ENCODE measurements at places on chromosomes 6 and 20.
A peak's percentile ranks its signal among the peaks of the same experiment; 100 is the strongest.

GRCh38 chr6:145813285-145814034 is 1.1 kb downstream of the FBXO30 start:
- peak; percentile 68 for DNase-seq

DNA sequence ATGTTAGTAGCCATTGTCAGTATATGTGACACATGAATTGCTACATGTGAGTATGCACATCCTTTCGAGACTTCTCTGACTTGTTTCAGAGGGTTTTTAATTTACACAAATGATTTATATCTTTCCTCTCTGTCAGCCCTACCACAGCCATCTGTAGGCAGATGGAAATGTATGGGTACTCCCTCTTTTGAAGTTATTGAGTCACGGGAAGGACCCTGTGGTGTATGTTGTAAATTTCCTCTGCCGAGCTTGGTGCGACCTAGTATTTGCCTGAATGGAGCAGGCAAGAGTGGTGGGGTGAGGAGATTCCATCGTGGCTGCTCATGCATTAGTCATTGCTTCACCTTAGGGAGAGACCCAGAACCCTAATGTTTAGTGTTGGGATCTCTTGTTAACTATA is 171.9 kb downstream of the JARID2 start:
- DNase-seq: no peak

- no peak for DNase-seq
These were observed 268.2 kb upstream of the POU3F2 start for GRCh38 chr6:98566126-98566525.

- peak; percentile 97 for DNase-seq
These were observed 2.7 kb upstream of the MICA start for GRCh38 chr6:31400467-31401289.

DNA sequence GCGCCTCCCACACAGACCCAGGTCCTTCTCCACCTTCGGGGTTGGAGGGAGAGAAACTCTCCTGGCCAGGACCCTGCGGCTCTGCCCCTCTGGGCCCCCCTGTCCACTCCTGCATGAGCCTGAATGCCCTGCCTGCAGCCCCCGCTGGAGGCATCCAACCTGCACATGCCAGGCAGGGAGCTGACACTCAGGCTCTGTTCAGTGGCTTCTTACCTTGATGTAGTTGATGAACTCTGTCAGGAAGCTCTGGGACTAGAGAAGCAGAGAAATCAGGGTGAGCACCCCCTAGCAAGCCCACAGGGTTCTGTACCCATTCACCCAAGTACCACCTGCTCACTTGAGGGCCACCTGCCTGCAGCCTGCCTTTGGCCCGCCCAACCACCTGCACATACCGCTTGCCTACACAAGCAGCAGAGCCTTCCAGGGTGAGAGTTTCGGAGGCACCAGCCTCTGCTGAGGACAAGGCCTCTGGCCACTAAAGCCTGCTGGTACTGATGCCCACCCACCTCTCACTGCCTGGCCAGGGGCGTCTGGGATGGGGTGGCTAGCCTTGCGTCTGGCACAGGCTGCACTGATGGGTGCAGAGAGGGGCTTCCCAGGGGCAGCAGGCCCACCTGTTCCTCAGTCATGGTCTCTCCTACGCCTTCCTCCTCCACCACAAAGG is 9.7 kb downstream of the DDRGK1 start:
- DNase-seq: no peak

- DNase-seq: peak; percentile 23
These were observed 184.4 kb downstream of the GJA10 start for GRCh38 chr6:90078513-90079289.

DNA sequence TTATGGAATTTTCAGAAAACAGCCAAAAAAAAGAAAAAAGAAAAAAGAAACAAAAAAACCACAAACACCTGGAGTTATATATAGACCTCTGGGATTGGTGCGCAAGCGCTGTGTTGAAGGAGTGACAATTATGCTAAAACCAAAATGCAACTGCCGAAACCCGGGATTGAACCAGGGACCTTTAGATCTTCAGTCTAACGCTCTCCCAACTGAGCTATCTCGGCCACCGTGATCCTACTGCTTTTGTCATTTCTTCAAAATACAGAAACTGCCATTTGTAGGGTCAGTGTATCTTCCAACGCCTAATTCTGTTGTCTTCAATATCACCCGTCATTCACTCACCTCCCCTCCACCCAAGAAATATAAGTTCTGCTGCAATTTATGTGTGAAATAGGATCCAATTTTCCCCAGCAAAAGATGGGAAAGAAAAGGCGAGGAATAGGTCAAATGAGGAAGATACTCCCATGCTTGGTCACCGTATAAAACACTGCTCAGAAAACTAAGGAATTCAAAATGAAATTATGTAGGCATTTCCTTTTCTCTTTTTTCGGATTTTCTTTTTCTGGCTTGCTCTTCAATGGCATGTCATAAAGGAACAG is 116.0 kb downstream of the TRIM27 start:
- peak; percentile 15 for DNase-seq

GRCh38 chr6:42226645-42227143 is 9.0 kb upstream of the MRPS10 start:
- no peak for DNase-seq

- DNase-seq: no peak
These were observed 129.7 kb upstream of the FAM184A start for GRCh38 chr6:119207971-119208725.

DNA sequence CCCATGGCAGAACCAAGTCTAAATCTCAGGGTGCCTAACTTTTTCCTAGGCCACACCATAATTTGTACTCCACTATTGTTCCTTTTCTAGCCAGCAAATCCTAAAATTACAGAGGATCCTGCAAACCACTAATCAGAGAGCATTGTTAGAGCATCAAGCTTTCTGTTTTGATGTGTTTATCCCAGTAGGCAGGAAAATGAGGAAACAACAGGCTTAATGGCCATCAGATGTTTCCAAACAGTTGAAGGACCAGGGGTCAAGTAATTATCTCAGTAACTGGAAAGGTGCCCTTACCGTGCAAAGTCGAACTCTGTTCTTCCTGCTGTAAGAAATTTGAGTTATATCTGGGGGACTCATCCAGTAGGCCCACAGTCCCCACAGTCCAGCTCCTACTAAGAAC is 58.7 kb downstream of the RALY start:
- DNase-seq: no peak

GRCh38 chr6:41209547-41210320 is 8.8 kb upstream of the TREML2 start:
- DNase-seq: no peak

Measured in inflammatory macrophage treated with lipopolysaccharide for 1 hour (primary cell).